ENCODE measurements at places on chromosomes 11 and 22.
A peak's percentile ranks its signal among the peaks of the same experiment; 100 is the strongest.

- peak; percentile 76 for DNase-seq
These were observed 4.5 kb downstream of the IL18 start for GRCh38 chr11:112159098-112160065.

DNA sequence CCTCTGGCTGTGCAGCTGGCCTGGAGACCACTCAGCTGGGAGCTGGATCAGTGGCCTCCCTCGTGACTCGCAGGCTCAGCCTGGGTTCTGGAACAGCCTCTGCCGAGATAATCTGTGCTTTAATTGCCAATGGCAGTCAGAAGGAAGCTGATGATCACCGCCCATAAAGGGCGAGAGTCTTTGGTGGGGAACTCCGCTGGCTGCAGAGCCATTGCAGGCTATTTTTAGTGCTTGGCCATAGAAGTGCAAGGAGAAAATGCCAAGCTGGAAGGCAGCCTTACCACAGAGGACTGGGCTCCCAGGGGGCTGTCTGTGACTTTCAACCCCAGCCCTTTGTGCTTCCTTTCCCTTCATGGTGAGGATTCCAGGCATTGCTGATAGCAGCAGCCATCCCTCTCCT lies 62.2 kb upstream of the TENM4 start:
- no peak for DNase-seq

DNA sequence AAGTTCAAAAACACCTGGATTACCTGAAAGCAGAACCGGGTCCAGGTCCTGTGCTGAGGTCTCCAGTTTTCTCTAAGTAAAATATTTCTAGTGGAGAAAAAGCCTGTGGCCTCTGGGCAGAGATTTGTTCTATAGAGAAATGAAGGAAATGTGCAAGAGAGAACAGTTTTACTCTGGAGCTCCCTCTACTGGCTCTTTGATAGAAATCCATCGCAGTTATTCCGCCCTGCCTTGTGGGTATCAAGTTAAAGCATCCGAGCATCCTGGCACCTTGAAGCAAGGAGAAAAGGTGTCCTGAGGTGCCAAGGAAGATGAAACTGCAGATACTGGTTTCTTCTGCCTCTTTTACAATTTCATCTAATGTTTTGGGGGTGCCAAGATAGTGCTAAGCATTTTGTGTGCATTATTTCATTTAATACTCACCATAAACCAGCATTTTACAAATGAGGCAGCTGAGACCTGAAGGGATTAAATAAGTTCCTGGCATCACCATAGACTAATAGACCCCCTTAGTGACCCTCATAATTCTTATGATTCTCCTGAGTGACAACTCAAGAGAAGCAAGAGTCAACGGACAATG lies 113.1 kb upstream of the HSD17B12 start:
- DNase-seq = peak; percentile 34

DNA sequence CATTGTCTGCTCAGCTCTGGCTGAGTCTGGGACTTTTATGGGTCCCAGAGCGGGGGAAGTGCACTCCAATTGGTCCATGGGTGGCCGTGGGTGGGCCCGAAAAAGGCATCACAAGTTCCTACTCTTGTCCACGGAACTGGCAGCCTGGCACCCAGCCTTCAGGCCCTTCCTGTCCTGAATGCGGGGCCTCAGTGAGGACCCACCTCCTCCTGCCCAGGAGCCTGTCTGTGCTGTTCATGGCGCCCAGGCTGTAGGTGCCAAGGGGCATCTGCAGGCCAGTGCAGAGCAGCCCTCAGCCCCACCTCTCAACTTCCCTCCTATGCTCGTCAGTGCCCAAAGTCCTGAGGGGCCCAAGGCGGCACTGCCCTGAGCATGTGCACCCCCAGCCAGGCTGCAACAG lies 411.7 kb upstream of the KIRREL3 start:
- DNase-seq = no peak

GRCh38 chr11:22165759-22166513 lies 26.9 kb upstream of the ANO5 start:
- no peak for DNase-seq

GRCh38 chr11:63829823-63830489 lies 9.0 kb upstream of the MARK2 start:
- no peak for DNase-seq

- DNase-seq = peak; percentile 77
These were observed 22.8 kb downstream of the ARRB1 start for GRCh38 chr11:75328426-75329277.

GRCh38 chr11:86673055-86673843 lies 833 bp upstream of the ME3 start:
- no peak for DNase-seq

- DNase-seq = peak; percentile 7
These were observed 8.2 kb downstream of the PTH start for GRCh38 chr11:13487661-13488030.

DNA sequence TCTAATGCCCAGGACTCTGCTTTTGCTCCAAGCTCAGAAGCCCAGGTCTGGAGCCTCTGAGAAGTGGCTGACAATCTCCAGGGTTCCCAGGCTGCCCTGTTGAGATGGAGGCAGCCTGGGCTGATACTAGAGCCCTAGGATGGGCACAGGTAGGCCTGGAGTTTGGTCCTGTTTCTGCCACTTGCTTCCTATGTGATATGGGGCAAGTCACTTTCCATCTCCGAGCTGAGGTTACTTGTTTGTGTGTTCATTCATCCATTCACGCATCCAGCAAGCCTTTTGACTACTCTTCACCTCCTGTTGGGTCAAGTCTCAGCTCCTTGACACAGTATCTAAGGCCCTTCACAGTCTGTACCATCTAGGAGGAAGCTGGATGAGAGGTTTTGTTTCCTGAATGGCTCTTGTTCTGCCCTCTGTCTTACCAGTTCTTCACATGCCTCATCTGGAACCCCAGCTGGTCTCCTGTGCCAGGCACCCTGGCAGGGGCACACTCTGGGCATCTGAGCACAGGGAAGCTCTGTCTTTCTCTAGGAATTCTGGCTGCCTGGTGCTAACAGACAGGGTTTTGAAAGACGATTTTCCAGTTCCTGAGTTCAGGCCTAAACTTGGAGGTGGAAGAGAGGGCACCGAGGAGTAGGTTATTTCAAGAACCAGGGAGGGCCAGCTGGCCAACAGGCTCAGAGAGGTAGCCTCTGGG lies 53.2 kb upstream of the AMPD3 start:
- DNase-seq = no peak

DNA sequence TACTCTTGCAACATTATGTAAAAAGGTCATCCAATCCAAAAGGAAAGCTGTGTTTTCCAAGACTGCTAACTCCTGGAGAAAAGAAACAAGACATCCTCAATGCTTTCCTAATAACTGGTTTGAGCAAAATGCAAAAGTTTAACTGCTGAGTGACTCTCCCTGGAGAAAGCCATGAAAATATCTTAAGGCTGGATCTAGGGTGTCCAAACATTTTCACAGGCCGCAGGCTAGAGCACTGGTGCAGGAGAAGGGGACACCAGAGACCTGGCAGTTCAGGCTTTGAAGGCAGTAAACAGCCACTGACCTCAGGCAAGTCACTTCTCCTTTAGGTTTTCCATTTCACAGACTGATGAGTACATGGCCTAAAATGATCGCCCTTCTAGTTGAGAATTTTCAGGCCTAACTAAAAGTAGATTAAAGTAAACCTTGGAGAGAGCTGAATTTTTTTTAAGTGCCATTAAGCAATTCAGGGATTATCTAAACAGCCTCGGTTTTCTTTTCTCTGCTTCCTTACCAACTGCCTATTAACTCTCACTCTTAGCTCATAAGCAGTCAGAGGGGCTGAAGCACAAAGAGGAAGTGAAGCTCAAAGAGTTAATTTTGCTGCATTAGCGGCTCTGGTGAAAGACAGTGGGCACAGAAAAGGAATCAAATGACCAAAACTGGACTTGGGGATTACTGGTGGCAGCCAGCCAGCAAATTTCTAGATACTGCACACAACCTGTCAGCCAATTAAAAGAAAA lies 2.3 kb downstream of the CHKA start:
- peak; percentile 82 for DNase-seq

GRCh38 chr11:47981667-47982404 lies 1.5 kb downstream of the PTPRJ start:
- peak; percentile 63 for DNase-seq

DNA sequence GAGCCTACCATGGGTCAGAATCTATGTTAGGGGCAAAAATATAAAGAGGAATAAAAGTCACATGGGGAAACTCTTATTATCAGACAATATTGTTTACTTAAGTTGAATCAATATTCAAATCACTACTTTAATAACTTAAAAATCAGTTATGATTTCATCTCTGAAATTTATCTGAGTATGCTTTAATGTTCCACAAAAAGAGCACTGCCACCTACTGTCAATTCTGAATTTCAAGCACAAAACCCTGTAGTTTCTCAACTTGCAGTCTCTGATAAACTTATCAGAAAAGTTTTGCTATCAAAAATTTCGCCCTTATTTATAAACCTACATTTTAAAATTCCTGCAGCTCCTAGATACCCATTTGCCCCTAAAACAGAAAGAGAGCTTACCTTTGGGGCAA lies 47.3 kb downstream of the RDX start:
- no peak for DNase-seq

- no peak for DNase-seq
These were observed 12.9 kb upstream of the SORL1-AS1 start for GRCh38 chr11:121465709-121466062.

GRCh38 chr11:10674911-10675440 lies 18.6 kb downstream of the IRAG1 start:
- no peak for DNase-seq

- no peak for DNase-seq
These were observed 8.4 kb downstream of the IL18BP start for GRCh38 chr11:72007089-72007476.

GRCh38 chr11:117691218-117691514 lies 105.8 kb downstream of the DSCAML1 start:
- DNase-seq = no peak

DNA sequence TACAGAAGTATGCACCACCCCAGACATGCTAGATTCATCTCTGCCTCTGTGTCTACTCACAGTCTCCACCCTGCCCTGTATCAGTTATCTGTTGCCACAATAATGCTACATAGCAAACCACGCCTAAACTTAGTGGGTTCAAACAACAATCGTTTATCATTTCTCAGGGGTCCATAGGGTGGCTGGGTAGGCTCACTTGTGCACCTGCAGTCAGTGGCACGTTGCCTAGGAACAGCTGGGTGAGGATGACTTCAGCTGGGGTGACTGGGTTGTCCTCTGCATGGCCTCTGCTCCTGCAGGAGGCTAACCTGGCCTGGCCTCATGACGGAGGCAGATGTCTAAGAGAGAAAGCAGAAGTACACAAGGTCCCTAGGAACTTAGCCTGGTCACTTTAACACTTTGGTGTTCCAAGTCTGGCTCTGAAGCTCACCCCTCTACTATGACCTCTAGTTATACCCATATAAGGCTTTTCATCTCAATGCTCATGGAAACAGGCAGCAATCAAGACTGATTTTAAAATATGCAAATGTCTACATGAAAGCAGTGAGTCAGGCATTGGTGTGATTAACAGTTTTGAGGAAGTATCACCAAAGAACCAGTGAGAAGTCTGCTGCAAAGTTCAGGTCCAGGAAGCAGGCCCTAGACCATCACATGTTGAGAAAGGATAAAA lies 10.7 kb downstream of the OLFML1 start:
- DNase-seq = peak; percentile 75

DNA sequence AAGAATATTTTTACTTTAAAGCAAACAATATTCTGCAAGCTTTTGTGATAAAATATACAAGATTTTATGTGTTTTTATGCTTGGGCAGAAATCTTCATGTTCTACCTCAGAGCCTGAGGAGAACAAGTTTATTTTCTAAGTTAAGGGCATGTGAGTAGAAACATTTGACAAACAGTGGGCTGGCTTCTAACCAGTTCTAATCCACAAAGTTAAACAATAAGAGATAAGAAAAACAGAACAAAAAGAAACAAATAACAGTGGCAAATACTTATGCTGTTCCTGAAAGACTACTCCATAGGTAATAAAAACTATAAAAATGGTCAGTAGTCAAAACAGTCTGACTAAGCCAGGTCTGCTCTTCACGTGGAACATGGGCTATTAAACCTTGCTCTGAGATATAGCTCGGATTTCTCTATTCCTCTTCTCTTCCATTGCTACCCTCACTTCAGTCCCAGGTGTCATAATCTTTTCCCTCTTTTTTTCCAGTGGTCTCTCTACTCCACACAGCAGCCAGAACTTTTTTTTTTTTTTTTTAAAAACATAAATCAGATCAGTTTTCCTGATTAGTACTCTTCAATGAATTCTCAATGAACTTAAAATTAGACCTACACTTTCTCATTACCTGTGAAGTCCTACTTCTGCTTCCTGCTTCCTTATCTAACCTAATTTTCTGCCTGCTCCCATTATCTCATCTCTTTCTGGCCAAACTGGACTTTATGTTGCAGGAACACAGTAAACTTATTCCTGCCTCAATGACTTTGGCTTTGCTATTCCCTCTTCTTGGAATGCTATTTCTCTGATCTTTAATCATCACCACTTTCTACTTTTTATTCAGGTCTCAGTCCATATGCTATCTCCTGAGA lies 671.1 kb upstream of the CCDC90B start:
- DNase-seq = no peak

DNA sequence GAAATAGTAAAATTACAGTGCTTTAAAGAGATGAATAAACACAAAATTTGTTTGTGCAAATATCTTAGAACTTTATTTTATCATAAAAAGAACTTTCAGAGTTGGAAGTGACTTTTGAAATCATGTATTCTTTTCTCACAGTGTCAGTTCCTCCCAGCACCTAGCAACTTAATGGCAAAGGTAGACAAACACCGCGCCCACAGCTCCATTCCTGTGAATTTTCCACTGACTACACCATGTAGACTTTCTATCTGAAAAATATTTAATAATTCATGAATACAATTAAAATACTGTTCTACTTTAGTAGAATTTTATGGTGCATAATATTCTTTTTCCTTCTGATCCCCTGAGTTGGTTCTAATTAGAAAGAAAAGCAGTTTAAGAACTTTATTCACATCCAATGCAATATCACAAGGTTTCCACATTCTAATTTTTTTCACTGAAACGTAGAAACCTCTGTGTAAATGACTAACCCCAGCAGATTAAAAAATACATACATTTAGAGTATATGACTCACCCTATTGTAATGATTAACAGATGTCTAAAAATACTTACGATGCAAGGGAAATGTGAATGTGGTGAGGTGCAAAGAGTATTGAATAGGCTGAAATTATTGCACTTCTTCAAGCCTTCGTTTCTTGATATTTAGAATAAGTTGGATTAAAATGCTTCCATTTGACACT lies 218.2 kb upstream of the CCDC179 start:
- DNase-seq = no peak

DNA sequence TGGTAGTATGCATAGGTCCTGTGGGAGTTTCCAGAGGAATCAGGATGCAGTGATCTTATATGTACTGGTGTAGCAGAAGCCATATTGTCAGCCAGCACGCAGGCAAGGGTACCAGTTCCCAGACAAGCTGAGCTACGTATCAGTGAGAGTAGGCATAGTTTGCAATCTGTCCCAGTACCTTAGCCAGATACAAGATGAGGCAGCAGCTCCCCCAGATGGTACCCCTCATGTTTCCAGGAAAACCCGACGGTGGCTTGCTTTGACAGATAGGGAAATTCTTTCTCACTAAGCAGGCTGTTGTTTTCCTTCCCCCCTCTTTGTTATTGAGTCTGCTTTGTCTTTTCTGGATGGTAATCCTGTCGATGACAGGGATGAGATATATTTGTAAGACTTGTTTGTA lies 109.7 kb upstream of the RRM1 start:
- no peak for DNase-seq

- DNase-seq = no peak
These were observed 14.1 kb upstream of the GLYAT start for GRCh38 chr11:58745705-58746364.

- DNase-seq = no peak
These were observed 1234.1 kb downstream of the BRD1 start for GRCh38 chr22:48593551-48593950.
